Subcutaneous preadipocyte (primary cell): ENCODE measurements at places on chromosomes 11 and 22. TPM values are rescaled to one million over a fixed set of nuclear protein-coding genes. Genes with fewer than 3 reads are reported as not detected.

DDI1 gene
- not detected in 2 replicates for total RNA-seq

KCNQ1OT1 gene
- 3.3 and 4.7 TPM in 2 replicates for total RNA-seq

INS gene
- not detected in 2 replicates for total RNA-seq

LINC01488 gene
- total RNA-seq = not detected in 2 replicates

ISX gene
- not detected in 2 replicates for total RNA-seq

HTR3B gene
- under 0.01 TPM in 1 of 2 replicates, not detected in the other for total RNA-seq

C11orf68 gene
- total RNA-seq = 35.6 and 38.1 TPM in 2 replicates
